NCI-H526 treated with DMSO at 0.1 percent for 48 hours (cell line): ENCODE measurements at places on chromosomes 2 and 18.
A peak's percentile ranks its signal among the peaks of the same experiment; 100 is the strongest.

DNA sequence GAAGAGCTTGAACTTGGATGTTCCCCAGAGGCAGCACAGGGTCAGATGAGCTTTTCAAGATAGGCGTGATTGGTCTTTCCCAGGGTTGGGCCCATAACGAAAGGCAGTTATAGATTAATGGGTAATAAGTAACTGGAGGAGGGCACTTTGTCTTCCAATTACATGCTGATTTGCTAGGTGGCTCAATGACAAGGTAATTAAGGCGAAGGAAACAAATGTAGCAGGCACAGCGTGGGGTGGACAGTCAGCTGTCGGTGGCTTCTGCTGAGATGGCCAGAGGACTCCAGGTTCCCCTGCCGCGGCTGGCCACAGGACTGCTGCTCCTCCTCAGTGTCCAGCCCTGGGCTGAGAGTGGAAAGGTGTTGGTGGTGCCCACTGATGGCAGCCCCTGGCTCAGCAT lies at the start of gene UGT1A4:
Gene UGT1A4, plus strand, starts transcription at position 185 of the 400 bp plus-strand sequence. Its CDS starts 85 bp downstream, at position 270.
- no peak for DNase-seq

- no peak for DNase-seq
Measured at GRCh38 chr2:45442026-45442425, 169.0 kb downstream of the SRBD1 start.

DNA sequence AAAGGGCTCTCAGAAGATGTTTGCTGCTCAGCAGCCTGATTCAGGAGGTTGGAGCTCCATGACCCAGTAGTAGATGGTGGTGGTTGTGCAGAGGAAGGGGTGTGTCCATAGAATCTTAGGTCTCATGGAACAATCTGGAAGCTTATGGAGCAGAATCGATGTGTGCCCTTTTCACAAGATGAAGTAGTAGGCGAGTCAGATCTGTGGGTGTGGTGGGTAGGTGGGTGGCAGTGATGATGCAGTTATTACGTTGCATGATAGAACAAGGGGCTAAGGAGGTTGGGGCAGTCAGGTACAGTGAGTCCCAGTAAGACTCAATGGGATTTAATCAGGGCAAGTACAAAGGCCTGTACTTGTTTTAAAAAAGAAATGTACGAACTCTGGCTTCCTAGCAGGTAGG lies 9.1 kb downstream of the TET3 start:
- DNase-seq, result no peak

- DNase-seq, result no peak
Measured at GRCh38 chr2:1674276-1674675, 70.0 kb downstream of the PXDN start.

DNA sequence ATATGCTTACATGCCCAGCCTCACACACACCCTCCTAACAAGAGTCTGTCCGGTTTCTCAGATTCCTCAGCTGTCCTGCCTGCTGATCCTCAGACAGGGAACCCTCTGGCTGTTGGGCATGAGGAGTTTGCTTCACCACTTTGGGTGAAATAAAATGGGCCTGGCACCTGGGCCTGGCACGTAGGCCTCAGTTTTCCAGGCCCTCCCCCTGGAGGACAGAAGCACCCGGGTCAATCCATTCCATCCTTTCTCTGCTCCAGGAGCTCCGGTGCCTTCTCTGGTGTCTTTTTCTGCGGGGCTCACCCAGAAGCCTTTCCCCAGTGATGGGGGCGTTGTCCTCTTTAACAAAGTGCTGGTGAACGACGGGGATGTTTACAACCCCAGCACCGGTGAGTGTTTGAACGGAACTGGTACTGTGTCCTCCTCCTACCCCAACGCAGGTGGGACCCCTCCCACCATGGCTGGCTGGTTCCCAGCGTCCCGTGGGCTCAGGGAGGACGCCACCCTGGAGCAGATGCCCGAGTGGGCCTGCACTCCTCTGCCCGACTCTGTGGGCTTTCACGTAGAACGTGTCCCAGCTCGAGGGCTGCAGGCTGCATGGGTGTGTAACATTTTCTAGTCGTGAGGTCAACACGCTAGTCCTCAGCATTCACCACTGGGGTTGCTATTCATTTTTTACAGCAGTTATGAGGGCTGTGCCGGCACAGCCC lies 62.8 kb downstream of the EMILIN2 start:
- DNase-seq, result no peak

DNA sequence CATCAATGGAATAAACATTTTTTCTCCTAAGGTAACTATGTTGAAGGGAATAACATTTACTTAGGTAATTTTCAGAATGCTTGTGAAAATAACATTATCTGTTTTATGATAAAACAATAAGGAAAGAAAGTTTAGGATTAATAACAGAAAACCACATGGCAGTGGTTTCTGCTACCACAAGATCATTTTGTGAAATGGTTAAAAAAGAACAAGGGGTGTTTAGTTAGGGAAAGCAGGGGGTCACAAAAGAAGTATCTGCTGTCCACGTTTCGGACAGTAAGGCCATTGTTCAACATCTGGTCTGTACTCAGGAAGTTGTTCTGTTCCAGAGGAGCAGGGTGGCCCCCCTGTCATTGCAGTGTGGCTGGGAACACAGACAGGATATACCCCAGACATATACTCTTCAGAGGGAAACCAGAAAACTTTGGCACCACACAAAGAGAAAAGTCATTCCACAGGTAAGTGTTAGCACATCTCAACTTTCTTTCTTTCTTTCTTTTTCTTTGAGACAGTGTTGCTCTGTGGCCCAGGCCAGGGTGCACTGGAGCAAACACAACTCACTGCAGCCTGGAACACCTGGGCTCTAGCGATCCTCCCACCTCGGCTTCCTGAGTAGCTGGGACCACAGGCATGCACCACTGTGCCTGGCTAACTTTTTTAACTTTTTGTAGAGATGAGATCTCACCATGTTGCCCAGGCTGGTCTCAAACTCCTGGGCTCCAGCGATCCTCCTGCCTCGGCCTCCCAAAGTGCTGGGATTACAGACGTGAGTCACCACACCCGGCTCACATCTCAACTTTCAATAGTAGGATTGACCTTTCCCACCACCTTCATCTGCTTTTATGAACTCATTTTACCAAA lies 14.8 kb upstream of the ARL5A start:
- peak; percentile 34 for DNase-seq

DNA sequence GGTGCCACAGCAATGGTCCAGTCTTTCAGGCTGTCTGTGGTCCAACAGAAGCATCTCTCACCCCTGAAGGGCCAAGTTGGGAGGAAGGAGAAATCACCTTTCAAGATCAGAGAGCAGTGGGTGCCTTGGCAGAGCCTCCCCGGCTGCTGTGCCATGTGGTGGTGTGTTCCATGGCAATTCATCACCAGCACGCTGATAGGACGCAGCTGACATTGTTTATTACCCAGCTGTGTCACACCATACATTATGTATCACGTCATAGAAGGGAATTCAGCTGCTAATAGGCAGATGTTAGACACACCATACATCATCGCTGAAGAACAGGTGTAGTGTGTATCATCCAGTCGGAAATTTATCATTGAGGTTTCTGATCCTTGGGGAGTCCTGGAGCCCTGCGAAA lies 29.6 kb upstream of the RPL31 start:
- DNase-seq, result no peak

- DNase-seq, result no peak
Measured at GRCh38 chr2:46293466-46293865, 3.7 kb upstream of the EPAS1 start.

DNA sequence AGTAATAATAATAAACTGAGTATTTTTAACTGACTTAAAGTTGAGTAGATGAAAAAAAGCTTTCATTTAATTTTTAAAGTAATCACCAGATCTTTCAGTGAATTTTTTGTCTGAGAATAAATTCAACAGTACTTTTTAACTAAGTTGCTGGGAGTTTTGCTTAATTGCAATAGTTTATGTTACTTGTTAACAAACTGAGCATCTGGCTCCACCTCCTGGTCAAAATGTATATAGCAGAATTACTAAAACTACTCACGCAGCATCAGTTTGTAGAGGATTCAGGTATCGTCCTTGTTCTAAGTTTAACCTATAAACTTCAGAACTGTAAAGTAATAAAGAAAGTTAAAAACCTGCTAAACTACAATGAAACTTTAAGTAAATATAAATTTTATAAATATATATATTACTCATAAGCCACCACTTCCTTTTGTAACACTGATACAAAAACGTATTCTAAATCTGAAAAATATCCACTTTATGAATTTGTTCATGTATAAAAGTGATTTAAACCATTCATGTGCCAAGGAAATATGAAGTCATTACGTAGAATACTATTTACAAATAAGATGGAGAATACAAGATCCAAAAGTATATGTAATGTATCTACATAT lies 21.3 kb downstream of the NOL10 start:
- peak; percentile 36 for DNase-seq

GRCh38 chr2:54879598-54880332 lies 156.3 kb downstream of the EML6 start:
- no peak for DNase-seq

DNA sequence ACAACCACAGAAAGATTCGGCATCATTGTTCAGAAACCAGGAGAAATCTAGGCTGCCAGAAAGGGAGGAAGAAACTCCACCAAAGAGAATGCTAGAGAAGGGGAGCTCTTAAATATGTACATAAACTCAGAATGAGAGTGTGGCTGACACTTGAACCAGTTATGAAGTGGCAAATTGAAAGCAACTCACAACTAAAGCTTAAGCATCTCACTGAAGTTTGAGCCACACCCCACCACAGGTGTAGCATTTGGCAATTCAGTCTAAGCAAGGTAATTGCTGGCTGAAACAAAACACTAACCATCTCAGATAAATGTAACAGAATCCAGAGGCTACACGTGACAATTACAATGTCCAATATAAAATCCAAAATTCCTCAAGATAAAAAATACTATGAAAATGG lies 168.4 kb downstream of the DOK6 start:
- DNase-seq, result no peak

- DNase-seq, result no peak
Measured at GRCh38 chr2:37109523-37109922, 25.2 kb downstream of the GPATCH11 start.

- no peak for DNase-seq
Measured at GRCh38 chr2:134777593-134777992, 58.8 kb upstream of the TMEM163 start.

- no peak for DNase-seq
Measured at GRCh38 chr2:234579231-234579962, 82.5 kb upstream of the ARL4C start.
